C1 segment of cervical spinal cord (tissue), 14 donors: ENCODE measurements at places on chromosomes 7 and 10.

DNA sequence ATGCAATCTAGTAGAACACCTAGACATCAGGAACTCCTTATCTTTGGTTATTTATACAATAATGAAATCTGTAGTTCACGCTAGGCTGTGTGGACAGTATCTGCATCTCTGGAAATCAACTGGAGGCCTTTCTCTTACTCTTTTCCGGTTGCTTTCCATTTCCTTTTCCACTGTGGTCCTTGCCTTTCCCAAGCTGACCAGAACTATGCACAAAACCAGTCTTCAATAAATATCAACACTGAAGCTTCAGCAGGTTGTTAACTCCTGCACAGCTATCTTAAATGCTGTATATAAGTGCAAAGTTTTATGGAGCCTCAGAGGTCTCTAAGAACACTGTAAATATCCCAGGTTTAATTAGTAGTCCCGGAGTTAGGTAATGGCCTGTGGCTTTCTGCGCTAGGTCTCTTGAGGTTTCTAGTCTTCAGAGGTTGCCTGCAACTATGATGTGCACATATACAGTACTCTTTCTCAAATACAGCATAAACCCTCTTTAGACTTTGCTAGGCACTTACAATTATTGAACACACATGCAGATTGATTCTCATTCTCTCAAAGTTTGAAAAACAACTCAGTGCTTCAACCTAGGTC is 2.4 kb downstream of the KLLN start:
- DNase-seq, result no peak

GRCh38 chr10:33735464-33735923 is 401.0 kb upstream of the NRP1 start:
- no peak for DNase-seq

- no peak for DNase-seq
These were observed 24.5 kb downstream of the FRMD4A start for GRCh38 chr10:14306190-14306589.

DNA sequence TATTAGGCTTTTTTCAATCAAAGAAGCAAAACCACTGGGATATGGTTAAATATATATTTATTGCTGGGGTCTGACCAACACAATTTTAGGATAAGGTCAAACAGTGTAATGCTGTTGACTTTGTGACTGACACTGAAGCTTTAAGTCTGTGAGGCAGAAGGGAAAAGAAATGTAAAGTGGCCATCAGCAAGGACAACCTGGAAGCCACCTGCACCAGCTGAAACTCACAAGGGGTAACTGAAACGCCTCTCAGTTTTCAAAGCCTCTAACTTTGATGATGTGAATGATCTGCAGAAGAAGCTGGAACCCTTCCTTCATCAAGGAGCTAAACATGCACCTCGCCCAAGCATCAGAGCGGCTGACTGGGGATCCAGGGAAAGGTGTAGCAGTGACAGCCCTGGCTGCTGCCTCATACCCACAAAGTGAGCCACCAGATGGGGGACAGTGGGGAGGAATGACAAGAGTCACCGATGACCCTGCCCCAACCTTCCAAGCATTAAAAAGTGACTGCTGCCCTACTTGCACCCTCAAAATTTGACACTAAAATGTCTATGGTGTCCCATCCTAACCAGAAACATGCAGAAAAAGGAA is 284.9 kb upstream of the CNTNAP2 start:
- DNase-seq, result no peak

DNA sequence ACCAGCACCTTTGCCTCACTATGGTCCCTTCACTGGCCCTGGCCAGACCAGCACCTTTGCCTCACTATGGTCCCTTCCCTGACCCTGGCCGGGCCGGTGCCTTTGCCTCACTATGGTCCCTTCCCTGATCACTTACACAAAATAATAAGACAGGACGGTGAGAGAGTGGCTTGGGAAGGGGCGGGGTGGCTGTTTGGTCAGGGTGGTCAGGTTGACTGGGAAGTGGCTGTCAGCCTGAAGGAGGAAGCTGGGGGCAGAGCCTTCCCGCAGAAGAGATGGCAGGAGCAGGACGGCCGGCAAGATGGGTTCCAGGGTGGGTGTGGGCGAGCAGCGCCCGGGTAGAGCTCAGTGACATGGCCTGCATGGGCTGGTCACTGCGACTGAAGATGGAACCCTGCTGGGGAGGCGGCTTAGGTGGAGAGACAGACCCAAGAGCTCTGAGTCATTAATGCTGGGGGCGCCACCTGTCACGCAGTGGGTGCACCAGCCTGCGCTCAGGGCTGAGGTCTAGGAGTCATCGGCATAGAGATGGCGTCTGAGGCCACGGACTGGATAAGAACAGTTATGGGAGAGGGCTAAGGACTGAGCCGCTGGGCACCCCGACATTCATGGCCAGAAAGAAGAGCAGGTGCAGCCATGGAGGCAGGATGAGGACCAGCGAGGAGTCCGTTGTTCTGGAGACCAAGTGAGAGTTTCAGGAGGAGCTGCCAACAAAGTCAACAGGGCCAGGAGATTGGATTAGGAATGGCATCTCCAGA is 91.8 kb downstream of the CHST15 start:
- no peak for DNase-seq

DNA sequence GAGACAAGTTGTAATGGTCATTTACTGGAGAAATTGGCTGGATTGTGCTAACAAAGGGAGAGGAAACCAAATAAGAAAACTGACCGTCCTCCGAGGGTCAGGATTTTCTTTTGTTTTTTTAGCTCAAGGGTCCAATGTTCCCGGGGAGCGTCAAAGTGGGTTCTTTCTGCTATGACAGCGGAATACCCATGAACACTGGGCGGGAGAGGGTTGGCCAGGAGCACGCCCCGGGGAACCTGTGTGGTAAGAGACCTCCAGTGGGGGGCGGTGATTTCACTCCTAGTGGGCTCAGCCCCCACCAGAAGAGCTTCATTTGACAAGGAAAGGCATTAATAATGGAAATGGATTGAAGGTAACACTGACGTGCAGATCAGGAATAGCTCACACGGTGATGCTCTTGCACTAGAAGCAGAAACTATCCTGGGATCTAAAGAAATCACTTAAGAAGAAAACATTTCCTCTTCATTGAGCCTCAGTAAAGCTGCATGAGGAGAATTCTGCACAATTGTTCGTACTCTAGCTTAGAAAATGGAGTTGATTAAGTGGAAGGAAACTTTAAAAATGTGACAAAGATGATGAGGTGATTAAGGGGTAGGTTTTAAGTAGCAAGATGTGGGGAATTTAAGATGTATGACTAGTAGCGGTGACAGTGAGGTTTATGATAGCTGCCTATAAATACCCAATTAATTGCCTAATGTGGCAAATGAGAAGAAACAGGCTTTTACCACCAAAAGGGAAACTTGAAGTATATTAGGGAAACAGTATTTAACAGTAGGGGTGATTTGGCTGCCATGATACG is 627.2 kb downstream of the SUGCT start:
- no peak for DNase-seq

GRCh38 chr10:8618834-8619233 is 564.3 kb downstream of the GATA3 start:
- no peak for DNase-seq

GRCh38 chr10:129259128-129259815 is 207.8 kb upstream of the MGMT start:
- DNase-seq, result no peak

DNA sequence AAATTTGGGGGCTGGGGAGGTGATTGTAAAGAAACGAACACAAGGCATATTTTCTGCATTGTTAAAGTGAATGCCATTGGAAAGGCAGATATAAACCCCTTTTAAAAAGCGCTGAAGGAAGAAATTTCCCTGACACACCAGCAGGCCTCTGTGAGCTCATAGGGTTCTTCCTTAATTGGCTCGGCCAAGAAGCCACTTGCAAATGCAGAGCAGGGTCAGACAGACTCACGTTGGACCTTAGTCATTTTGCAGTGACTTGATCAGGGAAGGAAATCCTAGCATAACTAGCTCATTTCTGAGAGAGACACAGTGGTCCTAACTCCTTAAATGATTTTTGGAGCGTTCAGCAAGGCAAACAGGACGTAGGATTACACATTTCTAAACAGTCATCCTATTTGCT is 1461.4 kb downstream of the GATA3 start:
- no peak for DNase-seq

- no peak for DNase-seq
These were observed 42.2 kb upstream of the PDGFA start for GRCh38 chr7:561631-562373.
